ENCODE measurements at places on chromosomes 16 and 17.

GRCh38 chr16:87593710-87594258 lies 8.5 kb upstream of the JPH3 start:
- no peak for DNase-seq

DNA sequence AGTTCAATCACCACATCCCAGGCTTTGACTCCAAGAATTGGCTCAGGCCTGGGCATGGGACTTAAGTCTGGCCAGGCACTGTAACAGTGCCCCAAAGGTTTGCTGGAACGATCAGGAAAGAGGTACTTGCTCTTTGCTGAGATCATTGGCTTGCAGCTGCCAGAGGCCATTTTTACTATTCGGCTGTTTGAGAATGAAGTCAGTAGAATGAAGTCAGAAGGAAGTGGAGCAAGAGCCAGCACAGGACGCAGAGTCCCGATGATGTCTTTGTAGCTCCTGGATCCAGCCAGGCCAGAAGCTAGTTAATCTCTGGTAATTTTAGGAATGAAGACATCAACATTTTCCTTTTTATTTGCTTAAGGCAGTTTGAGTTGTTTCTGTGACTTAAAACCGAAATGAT lies 195.5 kb downstream of the RAB11FIP4 start:
- DNase-seq = no peak

DNA sequence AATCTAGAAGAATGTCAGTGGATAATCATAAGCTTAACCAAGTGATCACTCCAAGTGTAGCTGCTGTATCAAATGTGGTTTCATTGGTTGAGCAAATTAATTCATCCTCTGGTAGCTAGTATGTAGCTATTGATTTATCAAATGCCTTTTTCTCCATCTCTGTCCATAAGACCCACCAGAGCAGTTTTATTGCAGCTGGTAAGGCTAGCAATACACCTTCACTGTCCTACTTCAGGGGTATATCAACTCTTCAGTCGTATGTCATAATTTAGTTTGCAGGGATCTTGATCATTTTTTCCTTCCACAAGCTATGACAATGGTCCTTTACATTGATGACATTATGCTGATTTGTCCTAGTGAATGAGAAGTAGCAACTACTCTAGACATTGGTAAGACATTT lies 158.8 kb downstream of the PRKCB start:
- DNase-seq = no peak

DNA sequence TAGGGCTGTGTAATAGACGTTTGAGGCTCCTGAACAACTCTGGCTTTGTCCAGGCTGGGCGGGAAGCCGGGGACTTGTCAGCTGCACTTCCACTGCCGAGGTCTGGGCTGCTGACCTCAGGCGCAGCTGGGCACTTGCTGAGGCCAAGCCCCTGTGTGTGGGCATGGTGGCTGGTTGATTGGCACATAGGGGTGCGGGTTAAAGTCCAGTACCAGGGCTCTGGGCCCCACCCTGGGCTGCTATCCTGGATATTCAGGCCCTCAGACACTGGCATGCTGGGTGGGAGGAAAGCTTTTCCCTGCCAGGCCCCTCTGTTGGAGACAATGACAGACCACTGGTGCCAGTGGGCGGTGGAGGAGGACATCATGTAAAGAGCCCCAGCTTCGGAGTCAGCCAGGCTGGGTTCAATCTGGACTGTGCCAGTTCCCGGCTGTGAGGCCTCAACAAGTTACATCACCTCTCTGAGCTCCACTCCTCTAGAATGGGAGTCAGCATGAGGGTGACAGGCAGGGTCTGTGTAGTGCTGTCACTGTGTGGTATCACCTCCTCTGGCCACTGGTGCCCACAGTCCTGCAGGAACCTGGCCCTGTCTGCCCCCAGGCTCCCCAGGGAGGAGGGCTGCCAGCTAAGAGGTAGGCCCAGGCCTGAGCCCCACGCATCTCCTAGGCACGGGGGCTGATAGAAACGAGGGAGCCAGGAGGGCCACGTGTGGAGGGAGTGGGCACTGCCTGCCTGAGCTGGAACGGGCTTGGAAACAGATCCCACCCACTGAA lies 42.5 kb downstream of the PSME3IP1 start:
- DNase-seq = no peak

GRCh38 chr16:64629622-64630021 lies 492.2 kb downstream of the CDH11 start:
- no peak for DNase-seq

All from stimulated activated CD4-positive, alpha-beta T cell treated with anti-CD3 and anti-CD28 coated beads, TNF-alpha, amount 100 ng/mL, for 4 hours (primary cell).